SHP77 treated with DMSO at 0.1 percent for 48 hours (cell line): ENCODE measurements at places on chromosomes 16 and 17.

- no peak for DNase-seq
Observed at GRCh38 chr16:68760671-68761275, 23.7 kb downstream of the CDH1 start.

- DNase-seq: no peak
Observed at GRCh38 chr17:35460354-35460851, 11.8 kb upstream of the SLFN13 start.

GRCh38 chr16:67844497-67844896 lies 2.2 kb upstream of the NUTF2 start:
- no peak for DNase-seq

GRCh38 chr17:5553479-5553878 lies 30.8 kb downstream of the NLRP1 start:
- DNase-seq: no peak

- DNase-seq: no peak
Observed at GRCh38 chr16:3235856-3236669, 1.1 kb upstream of the ZNF200 start.

- DNase-seq: no peak
Observed at GRCh38 chr17:82869536-82869935, 29.7 kb upstream of the ZNF750 start.

DNA sequence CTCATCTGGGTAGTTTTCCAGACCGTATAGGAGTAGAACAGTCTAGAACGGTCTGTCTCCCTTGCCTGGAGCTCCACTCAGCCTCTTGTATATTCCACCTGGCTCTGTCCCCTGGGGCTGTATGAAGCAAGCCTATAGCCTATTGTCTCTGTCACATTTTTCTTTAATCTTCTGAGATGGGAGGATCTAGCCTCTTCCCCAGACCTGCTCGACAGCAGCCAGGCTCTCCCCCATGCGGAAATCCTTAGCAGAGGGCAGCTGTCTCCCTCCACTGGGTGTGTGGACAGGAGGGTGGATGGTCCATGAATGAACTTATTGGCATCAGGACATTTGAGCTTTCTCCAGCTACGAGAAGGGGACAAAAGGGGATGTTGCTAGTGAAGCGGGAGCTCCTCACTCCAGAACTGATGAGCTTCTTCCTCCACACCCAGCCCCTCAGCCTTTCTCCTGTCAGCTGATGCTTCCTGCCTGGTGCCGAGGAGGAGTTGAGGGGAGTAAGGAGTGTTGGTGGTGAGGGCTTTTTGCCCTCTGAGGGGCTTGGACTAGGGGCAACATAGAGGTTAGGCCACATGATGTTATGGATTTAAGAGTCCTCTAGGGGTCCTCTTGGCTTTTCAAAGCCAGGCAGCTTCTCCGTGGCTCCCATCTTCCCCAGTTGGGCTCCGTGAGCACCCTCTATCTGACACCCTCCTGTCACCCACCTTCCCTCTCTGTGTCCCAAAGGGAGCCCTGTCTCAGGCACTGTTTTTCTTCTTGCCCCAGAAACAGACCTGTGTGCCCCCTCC lies 28.0 kb downstream of the ARHGAP23 start:
- no peak for DNase-seq

DNA sequence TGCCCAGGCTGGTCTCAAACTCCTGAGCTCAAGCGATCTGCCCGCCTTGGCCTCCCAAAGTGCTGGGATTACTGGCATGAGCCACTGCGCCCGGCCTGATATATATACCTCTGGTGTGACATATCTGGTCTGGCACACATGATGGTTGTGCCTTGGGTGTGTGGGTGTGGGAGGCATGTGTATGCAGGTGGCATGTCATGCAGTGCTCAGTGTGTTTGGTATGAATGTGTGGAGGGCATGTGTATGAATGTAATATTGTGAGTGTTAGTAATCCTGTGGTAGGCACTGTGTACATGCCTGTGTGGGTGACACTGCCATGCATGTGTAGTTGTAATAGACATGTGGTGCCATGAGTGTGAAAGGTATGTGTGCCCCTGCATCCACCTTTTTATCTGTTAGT lies 179.3 kb upstream of the GOT2 start:
- no peak for DNase-seq

DNA sequence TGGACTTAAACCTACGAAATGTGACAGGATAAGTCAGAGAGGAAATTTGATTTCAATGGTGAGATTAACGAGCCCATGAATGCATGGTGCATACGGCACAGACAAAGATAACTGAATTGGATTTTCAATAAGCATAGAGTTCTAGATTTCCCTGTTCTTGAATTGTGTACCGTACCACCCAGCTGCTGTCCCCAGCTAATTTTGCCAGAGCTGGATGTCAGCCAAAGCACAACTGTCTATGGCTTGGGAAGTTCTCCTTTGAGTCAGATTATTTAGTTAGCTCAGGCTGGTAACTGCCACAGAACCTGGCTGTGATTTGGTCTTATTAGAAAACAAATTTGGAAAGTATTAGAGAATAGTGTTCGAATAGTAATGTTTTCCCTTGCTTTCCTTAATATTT lies 143.1 kb downstream of the CDH13 start:
- DNase-seq: no peak

GRCh38 chr16:56331399-56331798 lies 93.9 kb downstream of the AMFR start:
- no peak for DNase-seq

GRCh38 chr17:32859857-32860525 lies 16.9 kb downstream of the MYO1D start:
- no peak for DNase-seq

GRCh38 chr16:83312718-83313245 lies 495.0 kb upstream of the HSBP1 start:
- DNase-seq: no peak

DNA sequence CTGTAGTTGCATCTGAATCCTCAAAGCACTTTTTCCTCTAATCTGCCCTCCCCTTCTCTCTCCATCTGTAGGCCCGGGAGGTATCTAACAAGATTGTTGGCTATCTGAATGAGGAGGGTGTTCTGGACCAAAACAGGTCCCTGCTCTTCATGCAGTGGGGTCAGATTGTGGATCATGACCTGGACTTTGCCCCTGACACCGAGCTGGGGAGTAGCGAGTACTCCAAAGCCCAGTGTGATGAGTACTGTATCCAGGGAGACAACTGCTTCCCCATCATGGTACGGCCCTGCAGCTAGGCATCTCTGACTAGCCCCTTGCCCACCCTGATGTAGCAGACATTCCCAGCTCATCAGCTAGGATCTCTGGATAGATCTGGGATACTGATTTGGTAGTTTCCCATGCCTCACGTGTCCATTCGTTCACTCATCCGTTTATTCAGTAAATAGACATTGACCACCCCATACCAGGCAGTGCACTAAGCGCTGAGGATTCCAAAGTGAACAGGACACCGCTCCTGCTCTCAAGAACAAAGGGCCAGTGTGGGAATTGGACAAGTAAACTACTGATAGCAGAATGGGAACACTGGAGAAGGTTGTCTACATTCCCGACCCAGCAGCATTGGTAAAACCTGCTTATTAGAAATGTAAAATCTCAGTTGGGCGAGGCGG lies 12.1 kb downstream of the LPO start:
- no peak for DNase-seq

GRCh38 chr17:40060887-40061608 lies 1.7 kb upstream of the THRA start:
- DNase-seq: no peak

- no peak for DNase-seq
Observed at GRCh38 chr16:68480084-68480995, 32.0 kb upstream of the SMPD3 start.

- no peak for DNase-seq
Observed at GRCh38 chr17:27986805-27987684, 55.4 kb upstream of the NLK start.

DNA sequence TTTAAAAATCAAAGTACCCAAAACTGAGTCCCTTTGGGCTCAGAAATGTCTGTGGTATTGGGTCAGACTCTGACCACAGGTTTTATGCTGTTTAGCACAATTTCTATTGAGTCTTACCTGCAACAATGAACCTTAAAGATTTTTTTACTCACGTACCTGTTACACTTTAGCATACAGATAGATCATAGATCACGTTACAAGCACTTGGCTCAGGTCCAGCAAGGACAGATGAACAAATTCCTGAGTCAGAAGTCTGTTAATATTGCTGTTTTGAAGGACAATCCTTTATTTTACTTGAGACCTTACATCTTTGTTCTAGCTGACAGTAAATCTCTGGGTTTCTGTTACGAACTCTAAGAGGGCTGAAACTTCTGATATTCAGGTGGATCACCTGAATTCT lies 12.8 kb downstream of the SLC7A6OS start:
- no peak for DNase-seq

- DNase-seq: no peak
Observed at GRCh38 chr17:57269598-57270255, 13.4 kb downstream of the MSI2 start.

- DNase-seq: no peak
Observed at GRCh38 chr16:4767872-4768548, 1.0 kb upstream of the ZNF500 start.

DNA sequence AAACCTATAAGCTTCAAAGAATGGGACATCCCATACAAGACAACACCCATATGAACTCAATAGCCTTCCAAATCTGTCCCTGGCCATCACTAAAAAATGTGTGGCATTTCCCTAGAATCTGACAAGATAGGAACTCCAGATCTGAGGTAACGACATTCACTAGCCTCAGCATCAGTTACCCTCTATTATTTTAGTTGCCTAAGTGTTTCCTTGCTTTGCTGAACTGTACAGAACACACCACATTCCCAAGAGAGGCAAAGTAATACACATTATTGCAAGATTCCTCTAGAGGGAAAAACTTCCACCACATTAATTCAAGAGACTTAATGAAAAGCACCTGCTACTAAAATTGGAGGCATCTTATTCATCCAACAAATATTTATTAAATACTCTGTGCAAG lies 5.0 kb downstream of the LSM12 start:
- no peak for DNase-seq

- no peak for DNase-seq
Observed at GRCh38 chr16:23532448-23532847, 22.2 kb upstream of the GGA2 start.

DNA sequence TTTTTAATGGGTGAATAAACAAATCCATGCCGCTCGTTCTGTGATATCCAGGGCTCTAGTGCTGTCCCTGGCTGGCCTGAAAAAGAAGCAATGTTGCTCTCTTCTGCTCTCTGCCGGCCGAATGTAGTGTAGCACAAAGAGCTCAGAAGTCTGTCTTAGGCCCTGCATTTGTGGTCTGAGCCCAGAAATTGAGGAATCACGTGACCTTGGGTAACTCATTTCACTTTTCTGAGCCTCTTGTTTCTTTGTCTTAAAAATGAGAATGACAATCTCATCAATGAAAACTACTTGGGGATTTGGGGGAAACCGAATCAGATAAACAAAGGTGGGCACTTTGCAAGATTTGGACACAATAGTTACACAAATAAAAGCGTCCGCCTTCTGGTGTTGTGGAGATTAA lies 381.6 kb upstream of the ASIC2 start:
- no peak for DNase-seq

GRCh38 chr17:77001487-77001886 lies 133.3 kb downstream of the MGAT5B start:
- no peak for DNase-seq

DNA sequence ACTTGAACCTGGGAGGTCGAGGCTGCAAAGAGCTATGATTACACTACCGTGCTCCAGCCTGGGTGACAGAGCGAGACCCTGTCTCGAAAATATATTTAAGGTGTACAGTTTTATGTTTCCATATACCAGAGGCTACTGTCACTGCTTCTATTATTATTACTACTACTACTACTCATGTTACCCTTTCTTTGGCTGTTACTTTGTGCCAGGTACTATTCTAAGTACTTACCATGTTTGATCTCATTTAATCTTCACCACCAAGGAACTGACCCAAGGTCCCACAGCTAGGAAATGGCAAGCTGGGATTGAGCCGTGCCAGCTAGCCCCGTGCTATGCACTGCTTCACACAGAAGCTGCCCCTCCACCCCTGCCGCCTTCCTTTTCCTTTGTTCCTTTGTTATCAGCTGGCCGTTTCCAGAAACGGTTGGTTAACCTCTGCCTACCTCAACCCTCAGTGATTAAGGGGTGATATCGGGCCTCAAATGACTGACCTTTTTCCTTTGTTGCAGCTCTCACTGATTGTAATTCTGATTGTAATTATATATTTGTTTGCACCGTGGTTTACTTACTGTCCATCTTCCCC lies 78.4 kb downstream of the ABCC1 start:
- DNase-seq: no peak
